Vein endothelial cell (primary cell): ENCODE measurements at places on chromosomes 7 and 10. TPM values are rescaled to one million over a fixed set of nuclear protein-coding genes. Genes with fewer than 3 reads are reported as not detected.

EGFR gene
- 3.6 and 5.3 TPM in 2 replicates for total RNA-seq

KAZALD1 gene
- 0.33 and 0.57 TPM in 2 replicates for total RNA-seq

FXYD4 gene
- not detected in 2 replicates for total RNA-seq

SPDYE2B gene
- not detected in 2 replicates for total RNA-seq

ERV3-1 gene
- total RNA-seq: 57.8 and 96.0 TPM in 2 replicates
